Stimulated activated CD8-positive, alpha-beta memory T cell treated with anti-CD3 and anti-CD28 coated beads, Interleukin-4, amount 100 ng/mL, for 1 hour (primary cell): ENCODE measurements at places on chromosomes 12 and 14.

- DNase-seq: no peak
These were observed 13.7 kb upstream of the TCTN1 start for GRCh38 chr12:110600254-110600653.

GRCh38 chr12:118347916-118348315 is 24.8 kb downstream of the TAOK3 start:
- DNase-seq: no peak

GRCh38 chr12:6703631-6704030 is 3.0 kb upstream of the PIANP start:
- DNase-seq: no peak

- no peak for DNase-seq
These were observed 53.3 kb downstream of the BICD1 start for GRCh38 chr12:32159925-32160324.

- DNase-seq: no peak
These were observed 7.2 kb downstream of the MYL6 start for GRCh38 chr12:56165369-56165768.

- DNase-seq: no peak
These were observed 3.0 kb downstream of the NCOR2 start for GRCh38 chr12:124564232-124564958.
